NCI-H510A (cell line): ENCODE measurements at places on chromosomes 5 and 9.

GRCh38 chr5:126656401-126657007, 55.8 kb downstream of the PHAX start:
- no peak for DNase-seq

DNA sequence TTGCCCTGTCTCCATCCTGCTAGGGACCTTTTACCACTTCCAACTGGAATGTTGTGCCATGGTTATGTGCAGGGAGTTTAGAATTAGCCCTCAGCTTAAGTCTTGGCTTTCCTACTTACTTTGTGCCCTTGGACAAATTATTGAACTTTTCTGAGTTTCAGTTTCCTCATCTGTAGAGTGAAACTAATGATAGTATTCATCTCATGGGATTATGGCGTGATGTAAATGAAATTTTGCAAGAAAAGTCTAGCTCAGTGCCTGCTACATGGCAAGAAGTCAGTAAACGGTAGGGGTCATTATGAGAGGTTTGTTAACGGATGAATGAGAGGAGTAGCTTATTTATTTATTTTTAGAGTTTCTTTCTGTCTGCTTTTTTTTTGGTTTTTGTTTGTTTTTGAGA, 1.8 kb downstream of the MVB12B start:
- DNase-seq: no peak

- DNase-seq: no peak
Observed at GRCh38 chr5:7902666-7903625, 34.0 kb downstream of the MTRR start.

DNA sequence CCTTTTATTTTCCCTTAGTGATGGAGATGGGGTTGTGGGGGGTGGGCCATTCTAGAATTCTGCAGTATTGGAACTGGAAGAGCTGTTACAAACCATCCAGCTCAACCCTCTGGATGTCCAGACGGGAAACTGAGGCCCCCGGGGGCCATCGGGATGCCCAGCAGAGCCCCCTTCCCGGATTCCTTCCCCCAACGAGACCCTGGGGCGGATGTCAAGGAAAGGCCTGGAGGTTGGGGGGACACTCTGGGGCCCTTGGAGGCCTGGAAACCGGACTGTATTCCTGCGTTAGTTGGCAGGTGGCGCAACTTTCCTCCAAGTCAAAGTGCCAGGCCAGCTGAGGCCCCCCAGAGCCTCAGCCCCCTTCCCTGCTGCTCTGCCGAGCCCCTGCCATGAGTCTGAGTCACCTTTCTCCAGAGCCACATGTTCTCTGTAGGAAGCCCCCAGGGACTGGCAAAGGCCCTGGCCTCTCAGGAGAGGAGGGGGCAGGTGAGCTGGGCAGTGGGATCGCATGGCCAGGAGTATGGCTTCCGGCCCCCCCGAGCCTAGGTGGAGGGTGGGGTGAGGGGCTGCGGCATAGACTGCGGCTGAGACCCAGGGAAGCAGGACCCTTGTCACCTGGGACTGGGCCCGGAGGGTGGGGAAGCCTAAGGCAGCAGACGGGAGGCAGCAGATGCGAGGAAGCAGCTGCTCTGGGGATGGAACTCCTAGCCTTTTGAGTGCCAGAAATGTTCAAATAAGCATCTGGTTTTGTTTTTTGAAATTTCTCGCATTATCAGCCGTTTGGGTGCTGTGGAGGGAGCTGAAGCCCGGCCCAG, 17.8 kb upstream of the FIBCD1 start:
- DNase-seq: no peak

GRCh38 chr5:110908848-110909247, 162.7 kb upstream of the TSLP start:
- DNase-seq: no peak
